ENCODE measurements at places on chromosomes 2 and 18.

DNA sequence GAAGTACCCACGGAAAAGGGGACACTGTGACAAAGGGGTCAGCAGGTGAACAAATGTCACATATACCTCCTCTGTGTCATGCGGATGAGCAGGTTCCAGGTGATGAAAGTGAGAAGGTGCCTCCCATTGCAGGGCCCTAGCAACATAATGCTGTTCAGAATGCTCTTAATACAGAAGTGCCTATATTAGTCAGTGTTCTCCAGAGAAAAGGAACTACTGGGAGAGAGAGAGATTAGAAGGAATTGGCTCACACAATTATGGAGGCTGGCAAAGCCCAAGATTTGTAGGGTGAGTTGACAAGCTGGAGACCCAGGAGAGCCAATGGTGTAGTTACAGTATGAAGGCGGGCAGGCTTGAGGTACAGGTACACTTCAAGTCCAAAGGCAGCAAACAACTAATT lies 98.1 kb upstream of the CDC42EP3 start:
- no peak for DNase-seq

DNA sequence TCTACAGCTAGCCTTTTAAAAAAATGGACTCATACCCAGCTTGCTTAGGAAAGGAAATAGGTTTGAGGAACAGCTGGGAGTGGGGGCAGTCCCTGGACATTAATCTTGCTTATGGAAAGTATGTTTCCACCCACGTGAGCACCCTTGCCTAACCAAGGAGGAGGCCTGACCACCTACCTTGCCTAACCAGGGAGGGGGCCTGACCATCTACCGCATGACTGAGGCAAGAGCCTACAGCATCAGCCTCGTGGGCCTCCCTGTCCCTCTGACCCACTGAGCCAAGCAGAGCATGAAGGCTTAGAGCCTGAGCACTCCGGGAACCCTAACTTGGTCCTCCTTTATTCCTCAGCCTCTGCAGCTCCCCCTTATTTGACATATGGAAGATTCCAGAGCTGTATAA lies 20.2 kb downstream of the PRKAG3 start:
- DNase-seq: no peak

- DNase-seq: no peak
These were observed 121.5 kb upstream of the PDE1A start for GRCh38 chr2:182548031-182548950.

DNA sequence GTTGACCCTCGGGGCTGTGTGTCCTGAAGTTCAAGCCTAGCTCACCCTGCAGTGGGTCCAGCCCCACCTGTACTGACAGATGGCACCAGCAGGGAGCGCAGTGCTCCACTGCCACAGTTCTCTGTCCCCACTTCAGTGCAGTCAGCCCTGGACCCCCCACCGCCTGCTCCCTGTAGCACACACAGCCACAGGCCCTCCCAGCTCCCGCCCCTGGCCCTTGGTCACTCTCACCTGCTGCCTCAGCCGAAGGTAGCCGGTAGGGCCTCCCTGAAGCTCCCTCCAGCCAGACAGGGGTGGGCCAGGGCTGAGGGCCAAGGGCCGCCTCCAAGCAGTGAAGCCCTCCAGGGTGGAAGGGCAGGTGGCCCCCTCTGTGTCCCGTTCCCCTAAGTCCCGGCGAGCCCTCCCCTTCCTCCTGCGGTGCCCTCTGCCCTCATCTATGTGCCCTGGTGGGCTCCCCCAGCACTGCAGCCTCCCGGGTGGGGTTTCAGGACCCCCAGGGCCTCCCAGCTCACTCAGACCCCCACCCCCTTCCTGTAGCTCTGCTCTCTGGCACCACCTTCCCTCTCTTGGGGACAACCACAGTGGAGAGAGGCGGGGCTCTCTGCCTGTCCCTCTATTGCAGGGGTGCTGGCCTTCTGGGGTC lies 10.8 kb upstream of the ALPP start:
- DNase-seq: no peak

DNA sequence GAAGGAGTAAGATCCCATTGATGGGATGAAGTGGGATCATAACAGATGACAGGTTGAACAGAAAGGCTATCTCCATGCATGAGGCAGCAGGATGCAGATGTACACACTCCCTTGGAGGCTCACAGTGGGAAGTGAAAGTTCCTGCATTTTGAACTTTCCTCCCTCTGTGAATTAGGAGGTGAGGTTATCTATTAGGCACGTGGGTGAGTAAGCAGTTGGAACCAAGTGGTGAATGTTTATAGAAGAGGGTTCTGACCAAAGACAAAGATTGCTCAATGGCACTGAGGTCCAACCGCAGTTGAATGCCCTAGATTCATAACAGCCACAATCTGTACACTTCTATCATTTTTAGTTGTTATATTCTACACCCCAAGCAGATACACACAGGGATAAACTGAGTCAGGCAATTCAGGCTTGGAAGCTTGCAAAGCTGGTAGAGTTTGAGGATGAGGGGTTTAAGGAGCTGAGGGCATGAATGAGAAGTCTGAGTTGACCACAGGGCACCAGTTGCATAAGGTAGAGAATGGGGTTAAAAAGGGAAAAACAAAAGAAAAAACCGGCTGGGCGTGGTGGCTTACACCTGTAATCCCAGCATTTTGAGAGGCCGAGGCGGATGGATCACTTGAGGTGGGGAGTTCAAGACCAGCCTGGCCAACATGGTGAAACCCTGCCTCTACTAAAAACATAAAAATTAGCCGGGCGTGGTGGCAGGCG lies 7.1 kb upstream of the KCMF1 start:
- no peak for DNase-seq
